Activated CD4-positive, alpha-beta T cell treated with anti-CD3 and anti-CD28 coated beads for 1 hour (primary cell): ENCODE measurements at places on chromosomes 16 and 17.

GRCh38 chr17:37025847-37026530 is 77.2 kb downstream of the AATF start:
- DNase-seq, result no peak

DNA sequence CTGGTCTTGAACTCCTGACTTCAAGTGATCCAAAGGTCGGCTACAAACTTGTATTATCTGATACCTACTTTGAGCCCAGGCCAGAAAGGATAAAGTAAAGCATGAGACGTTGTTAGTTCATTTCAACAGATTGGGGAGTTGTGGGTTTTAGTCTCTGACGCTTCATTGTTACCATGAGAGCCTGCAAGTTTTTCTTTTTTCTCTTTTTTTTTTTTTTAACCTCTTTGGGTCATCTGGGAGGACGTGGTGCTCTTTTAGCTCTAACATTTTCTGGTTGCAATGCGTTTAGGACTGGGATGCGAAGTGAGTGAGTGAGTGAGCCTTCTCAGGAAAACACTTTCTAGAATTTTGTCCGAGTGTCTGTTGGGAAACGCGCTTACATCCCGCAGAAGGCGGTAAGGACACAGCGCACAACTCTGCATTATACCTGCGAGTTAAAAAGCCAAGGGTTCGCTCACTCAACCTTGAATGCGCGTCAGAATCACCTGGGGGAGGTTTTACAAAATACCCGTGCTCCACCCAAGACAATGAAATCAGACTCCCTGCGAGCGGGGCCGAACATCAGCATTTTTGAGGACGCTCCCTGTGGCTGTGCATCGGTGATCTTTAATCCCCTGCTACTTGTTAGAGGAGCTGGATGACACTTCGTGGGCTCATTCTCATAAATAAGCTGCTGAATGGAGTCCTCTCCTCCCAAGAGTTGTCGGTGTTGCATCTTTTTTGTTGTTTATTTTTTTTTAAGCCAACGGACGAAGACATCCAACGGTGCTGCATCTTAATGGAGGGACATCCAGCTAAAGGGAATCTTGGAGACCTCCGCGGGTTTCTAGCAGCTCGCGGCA is 629 bp upstream of the RNF135 start:
- DNase-seq, result no peak

- DNase-seq, result no peak
Measured at GRCh38 chr17:39960524-39961041, 2.2 kb upstream of the GSDMA start.

DNA sequence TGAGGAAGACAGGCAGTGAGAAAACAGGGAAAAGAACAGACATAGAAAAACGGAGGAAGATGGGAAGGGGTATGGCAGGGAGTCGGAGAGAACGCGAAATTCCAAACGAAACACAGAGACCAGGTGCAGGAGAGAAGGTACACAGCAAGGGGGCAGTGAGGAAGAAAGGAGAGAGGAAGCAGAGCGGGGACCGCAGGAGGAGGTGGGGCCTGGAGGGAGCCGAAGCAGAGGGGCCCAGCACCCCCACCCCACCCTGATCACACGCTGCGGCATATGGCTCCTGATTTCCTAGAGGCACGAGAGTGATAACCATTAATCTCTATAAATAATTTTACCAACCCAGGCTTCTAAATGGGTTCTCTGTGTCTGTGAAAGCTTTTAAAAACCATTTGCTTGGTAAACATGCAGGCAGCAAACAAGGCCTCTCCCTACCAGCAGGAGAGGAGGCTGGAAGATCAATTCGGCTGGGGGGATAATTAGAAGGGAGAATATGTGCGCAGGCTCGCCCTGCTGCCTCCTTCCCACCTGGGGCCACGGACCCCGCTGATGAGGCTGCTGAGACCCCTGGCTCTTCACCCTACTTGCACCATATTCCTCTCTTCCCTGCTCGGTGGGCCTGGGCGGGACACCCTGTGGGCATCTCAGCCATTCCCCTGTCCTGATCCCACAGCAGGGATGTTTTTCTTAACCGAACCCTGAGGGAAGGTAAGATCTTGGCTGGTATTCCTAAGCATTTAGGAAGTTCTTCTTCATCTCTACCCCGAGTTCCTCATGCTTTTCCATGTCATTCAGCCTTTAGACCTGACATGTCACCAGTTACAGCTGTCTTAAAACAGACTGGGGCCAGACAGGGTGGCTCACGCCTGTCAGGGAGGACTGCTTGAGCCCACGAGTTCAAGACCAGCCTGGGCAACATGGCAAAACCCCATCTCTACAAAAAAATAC is 86.7 kb downstream of the TMEM132E start:
- DNase-seq, result no peak

- DNase-seq, result no peak
Measured at GRCh38 chr16:67766291-67766690, 40.1 kb downstream of the RANBP10 start.

DNA sequence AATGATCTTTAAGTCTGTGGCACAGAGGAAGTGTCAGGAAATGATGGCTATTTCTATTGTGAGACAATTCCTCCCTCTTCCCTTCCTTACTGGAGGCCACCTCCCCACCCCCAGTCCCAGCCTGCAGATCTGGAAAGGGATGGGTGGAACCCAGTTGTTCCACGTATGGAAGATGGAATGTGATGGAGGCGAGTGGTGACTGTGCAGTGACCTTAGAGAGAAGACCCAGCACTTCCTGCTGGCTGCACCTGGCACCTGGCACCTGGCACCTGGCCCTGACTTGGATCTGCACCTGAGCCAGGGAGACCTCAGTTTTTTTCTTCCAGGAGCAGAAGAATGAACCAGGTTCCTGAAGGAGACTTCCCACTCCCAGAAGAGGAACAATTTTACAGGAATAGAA is 33.0 kb upstream of the TMC5 start:
- no peak for DNase-seq

DNA sequence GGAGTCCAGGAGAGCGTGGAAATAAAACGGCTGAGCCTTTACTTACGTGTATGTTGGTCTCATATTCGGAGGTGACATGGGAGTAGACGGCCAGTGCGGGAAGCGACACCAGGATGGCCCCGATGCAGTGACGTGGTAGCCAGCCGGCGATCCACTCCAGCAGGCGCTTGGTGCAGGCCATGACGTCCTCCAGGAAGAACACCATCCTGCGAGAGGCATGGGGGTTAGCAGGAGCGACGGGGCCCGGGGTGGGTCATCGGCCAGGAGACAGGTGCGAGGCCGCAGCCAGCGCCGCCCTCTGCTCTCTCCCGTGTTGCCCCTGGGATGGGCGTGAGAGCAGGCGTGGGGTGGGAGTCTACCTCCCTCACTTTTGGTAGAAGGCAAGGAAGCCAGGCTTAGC is 98.6 kb upstream of the CREBBP start:
- DNase-seq, result no peak

DNA sequence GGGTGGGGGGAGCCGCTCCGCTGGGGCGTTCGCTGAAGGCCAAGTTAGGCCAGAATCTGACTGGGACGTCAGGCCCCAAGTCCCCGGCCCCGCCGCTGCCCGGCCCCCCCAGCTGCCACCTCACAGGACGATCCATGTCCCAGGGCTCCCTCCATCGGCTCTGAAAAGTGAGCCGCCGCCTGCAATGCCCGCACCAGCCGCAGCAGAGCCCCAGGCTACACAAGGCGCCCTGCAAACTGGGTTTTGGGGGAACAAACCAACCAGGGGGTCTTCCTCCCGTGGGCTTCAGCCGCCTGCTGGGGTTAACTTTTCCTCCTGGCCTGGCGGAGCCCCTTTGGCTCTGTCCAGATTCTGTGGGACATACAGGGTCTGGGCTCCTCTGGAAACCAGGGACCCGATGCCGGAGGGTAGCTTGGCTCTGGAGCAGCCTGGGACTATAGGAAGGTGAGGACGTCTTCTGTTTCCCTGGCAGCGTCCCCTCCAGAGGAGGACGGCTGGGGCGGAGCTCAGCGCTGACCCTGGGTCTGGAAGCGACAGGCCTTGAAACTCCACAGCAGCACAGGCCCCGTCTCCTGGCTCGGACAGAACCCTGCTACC is 835 bp downstream of the NME4 start:
- no peak for DNase-seq

GRCh38 chr17:81537343-81537855 is 9.2 kb downstream of the FSCN2 start:
- DNase-seq, result no peak

- DNase-seq, result no peak
Measured at GRCh38 chr16:19203374-19203966, 35.4 kb downstream of the SYT17 start.

DNA sequence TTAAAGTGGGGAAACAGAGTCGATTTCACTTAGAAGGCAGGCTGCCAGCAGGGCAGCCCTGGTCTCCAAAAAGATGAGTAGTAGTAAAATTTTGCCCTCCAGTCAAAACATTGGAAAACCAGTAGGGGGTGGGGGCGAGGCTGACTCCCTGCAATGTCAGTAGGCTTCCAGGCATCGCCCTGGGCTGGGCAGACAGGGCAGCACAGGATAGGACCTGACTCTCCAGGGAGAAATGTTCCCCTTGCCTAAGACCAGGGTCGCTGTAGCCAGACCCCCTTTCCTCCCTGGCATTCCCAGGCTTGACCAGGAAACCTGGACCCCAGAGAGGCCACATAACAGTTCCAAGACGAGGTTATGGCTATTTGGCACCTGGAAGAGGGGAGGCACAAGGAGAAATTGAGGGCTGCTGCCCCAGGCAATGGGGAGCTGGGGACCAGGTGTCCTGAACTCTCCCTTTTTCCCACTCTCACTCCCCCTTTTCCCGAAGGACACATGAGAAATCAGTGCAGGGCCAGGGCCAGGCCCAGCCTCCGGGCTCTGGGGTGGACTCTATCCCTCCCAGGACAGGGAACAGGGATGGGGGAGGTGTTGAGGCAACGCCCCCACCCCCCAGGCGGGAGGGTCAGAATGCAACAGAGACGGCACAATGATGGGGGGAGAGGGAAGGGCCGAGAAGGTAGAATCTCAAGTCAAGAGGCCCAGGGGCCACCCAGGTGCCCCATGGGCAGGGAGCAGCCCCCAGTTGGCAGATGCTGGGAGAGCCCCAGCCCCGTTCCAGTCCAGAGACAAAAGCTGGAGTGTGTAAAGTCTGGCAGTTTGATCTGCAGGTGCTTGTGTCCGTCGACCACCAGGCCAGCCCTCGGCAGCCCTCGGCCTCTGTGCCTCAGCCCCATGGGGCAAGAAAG is 4.5 kb upstream of the SAMD14 start:
- DNase-seq, result no peak

DNA sequence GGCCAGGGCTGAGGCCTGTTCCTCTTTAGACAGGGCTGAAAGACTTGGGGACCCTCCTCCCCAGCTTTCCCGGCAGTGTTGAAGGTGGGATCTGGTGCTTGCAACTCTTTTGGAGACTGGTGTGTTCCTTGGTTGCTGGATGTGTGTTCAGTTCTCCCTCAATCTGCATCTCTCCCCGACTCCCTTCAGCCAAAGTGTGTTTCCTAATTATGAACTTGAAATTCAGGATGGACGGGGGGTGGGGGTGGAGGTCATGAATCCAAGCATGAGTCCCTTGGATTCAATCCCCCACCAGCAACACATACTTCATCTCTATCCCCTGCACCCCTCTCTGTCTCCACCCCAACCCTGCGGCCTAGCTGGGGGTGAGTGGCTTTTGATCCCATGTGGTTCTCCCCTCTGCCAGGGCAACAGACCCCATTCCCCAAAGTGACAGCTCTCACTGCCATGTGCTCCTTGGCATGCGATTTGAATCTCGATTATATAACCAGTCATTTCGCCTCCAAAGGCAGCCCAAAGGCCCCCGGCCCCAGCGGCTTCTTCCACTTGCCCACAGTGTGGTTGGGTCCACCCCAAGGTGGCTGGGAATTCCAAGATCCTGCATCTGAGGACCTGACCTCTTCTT is 1.3 kb downstream of the ARHGAP23 start:
- no peak for DNase-seq

DNA sequence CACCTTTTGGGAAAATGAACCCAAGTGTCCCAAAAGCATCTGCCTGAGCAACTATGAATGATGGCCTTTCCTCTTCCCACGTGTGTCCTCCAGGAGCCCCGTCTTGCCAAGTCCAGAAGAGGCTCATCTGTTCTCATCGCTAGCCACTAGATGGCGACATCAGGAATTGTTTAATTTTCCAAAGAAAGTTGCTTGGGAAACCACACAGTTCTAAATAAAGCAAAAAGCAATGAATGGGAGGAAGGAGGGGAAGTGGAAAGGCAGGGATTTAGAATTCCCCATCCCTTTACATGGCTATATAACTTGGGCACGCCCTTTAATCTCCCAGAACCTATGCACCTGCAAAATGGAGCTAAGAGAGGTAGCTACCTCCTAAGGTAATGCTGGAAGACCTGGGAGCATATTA is 9.0 kb upstream of the CDH5 start:
- no peak for DNase-seq

- DNase-seq, result no peak
Measured at GRCh38 chr17:42286411-42287221, 1.7 kb upstream of the STAT5A start.

DNA sequence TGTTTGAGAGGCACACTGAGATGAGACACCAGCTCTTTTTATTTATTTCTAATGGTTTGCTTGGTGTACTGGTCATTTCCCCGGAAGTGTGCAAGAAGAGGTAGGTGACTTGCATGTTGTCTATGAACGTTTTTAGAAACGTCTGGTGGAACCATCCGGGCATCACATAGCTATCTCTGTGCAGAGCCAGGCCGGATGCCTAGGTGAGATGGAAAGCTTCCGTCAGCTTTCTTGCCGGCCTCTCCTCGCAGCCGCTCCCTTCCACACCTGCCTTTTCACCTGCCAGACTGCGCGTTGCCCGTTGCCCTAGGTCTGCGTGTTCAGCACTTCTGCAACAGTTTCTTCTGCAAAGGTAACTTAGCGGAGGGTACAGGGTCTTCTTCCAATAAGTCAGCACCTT is 416.0 kb downstream of the WWOX start:
- DNase-seq, result no peak

- no peak for DNase-seq
Measured at GRCh38 chr17:32285306-32285705, 19.7 kb downstream of the RHBDL3 start.

- DNase-seq, result no peak
Measured at GRCh38 chr17:20123209-20123608, 114.0 kb downstream of the SPECC1 start.

DNA sequence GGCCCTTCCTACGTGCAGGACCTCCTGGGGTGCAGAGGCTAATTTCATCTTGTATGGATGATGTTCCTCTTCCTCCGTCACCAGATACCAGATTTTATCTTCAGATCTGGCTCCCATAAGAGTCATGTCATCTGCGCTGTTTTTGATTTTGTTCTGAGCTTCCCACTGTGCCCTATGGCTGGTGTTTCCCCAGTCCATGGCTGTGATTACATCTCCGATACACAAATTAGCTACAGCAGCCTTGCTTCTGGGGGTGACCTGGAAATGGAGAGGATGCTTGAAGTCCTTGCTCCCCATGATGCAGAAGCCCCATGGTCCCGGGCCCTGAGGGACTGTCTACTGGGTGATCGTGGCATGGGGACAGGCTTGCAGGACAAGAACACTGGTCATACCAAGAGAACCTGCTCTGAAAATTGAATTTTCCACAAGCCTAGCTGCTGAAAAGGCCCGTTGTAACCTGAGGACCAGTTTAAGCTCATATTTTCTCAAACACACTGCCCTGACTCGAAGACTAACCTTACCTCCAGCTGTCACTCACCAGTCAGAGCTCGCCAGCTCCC is 69.0 kb downstream of the KCNJ12 start:
- DNase-seq, result no peak
